ENCODE measurements at places on chromosomes 1 and 21.
A peak's percentile ranks its signal among the peaks of the same experiment; 100 is the strongest.

DNA sequence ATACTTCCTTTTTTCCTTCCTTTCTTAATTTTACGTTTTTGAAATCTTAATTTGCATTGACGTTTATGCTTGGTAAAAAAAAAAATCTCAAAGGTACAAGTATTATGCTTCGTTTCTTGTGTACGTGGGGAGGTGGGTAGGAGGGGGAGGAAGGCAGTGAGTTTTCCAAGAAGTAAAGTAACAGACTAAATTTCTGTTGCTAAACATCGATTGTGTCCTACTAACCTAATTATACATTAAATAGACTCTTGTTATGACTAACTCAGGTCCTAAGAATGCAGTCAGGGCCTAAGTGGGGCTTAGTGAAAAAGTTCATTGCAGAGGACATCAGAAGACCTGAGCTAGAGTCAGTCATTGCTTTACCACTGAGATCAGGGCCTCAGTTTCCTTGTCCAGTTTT, 17.5 kb downstream of the NEK7 start:
- DNase-seq: no peak

DNA sequence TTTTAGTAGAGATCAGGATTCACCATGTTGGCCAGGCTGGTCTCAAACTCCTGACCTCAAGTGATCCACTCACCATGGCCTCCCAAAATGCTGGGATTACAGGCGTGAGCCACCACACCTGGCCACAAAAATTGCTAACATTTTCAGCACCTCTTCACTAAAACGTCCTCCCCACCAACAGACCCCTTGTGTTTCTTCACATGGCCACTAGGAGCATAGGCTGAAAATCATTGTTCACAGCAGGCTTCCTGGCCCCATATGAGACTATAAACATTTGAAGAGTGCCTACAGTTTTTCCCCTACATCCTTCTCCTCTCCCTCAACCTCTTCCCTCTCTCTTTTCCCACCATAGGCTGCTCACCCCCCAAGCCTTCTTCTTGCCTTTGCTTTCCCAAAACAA, 28.0 kb upstream of the SFPQ start:
- DNase-seq: no peak

DNA sequence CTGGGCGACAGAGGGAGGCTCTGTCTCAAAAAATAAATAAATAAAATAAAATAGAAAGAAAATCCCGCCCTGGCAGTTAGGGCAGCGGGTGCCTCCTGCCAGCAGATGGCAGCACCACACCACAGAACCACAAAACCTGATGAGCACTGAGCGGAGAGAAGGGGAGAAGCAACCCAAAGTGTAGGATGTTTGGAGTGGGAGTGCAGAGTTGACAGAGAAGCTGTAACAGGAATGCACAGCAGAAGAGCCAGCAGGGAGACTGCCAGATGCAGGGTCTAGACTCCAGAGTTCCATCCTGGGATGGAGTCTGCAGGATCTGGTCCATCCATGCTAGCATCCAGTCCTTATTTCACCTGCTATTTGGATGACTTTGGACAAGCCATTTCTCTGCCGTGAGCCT, 29.7 kb upstream of the KIRREL1 start:
- DNase-seq: peak; percentile 86

DNA sequence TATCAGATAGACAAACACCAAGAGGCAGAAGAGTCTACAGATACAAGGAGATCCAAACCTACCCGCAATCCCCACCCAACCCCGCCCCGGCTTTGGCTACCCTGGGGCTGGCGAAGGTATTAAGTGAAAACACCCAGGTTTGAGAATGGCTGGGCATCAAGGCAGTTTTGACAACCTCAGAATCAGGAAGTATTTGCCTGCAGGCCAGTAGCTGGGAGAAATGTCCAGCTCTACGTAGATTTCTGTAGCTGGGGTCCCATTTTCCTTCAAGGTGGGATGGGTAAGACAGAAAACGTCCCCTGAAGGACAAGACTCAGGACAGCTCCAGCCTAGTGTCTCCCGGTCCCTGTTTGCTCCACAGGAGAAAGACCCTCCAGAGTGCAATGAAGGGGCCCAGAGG, 101.8 kb upstream of the ERG start:
- no peak for DNase-seq

DNA sequence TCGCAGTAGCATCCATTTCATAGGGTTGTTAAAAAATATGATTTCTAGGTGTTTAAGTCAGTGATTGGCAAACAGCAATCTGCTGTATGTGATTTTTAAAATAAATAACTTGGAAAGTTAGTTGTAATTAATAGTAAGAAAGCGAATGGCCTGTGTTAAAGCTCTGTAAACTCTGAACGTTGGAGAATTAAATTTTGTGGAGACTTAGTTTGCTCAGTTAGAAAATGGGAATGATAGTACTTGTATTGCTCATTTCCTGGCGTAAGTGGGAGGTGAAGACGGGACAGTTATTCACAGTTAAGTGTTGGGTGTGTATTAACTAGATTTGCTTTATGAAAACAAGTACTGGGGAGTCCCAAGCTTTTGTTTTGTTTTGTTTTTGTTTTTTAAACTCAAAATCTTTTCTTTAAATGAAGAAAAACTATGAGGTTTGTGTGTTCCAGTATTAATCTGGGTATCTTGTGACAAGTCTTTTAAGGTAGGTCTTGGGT, 995 bp downstream of the CACYBP start:
- no peak for DNase-seq

DNA sequence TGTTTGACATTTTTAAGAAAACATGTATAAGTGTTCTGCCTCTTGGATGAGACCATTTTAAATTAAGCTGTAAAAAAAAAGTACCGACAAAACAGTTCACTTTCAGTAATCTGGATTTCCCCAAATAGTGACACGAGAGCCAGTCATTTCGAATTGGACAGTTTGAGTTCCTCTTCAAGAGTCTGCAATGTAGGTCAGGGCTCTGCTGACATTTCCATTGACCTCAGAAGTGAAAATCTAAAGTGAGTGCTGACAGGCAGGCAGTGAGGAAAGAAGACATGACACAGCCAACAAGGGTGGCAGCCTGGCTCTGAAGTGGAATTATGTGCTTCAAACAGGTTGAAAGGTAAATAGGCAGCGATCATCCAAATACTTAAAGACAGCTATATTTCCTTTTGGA, at the start of gene IL23R:
IL23R (plus strand) TSS at position 259 of the 400 bp plus-strand sequence. CDS start 1,667 bp downstream, outside the sequence.
- no peak for DNase-seq

GRCh38 chr1:196309386-196309785, 298.9 kb downstream of the KCNT2 start:
- no peak for DNase-seq

DNA sequence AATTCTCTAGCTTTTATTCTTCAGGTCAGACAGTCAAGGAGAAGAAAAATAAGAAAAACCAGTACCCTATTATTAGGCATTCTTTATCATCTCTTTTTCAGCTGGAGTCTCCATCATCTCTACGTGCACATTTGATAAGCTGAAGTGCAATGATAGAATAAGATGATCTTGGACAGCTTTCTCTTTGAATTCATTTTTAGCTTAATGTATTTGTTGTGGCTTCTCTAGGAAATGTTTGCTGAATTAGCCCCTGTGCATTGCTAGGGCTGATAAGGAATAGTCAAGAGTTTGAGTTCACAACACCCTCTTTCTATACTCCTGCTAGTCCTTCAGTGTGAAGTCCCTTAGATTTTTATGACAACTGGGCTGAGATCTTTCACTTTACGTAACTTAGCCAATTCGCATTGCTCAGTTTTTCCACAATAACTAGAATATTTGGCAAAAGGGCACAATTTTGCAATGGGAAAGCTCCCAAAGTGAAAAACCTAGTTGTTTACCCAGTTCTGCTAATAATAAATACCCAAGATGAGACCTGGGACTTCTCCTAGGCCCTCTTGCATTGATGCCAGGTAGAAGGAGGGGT, 7.0 kb upstream of the KCNJ15 start:
- DNase-seq: no peak

- peak; percentile 42 for DNase-seq
These were observed 830 bp downstream of the INPP5B start for GRCh38 chr1:37945743-37946702.

DNA sequence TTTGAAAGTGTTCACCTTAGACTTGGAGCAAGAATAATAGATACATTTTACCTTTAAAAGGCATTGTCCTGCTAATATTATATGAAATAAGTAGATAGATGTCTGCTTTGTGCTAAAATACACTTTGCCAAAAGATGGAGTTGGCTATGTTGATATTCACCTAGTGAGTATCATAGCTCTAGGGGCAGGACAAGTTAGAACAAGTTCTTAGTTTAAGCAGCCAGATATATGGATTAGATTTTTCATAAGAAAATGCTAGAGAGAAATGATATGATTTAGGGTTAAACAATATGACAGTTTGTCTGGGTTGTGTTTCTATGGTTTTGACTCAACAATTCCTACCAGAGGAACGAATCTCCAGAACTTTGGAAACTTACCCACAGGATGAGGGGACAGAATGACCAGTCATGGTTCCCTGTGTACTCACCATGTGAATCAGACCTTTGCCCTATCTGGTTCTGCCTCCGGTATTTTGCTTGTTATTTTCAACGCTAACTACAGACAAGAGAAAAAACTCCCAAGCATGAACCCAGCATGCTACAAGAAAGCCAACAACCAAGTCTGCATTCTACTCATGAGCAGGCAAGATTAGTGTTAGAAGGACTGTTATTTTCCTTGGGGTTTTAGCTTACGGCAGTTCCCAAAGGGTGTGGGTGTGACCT, 1.7 kb downstream of the F5 start:
- no peak for DNase-seq

GRCh38 chr1:53526451-53527101, 67.4 kb downstream of the DMRTB1 start:
- peak; percentile 67 for DNase-seq

DNA sequence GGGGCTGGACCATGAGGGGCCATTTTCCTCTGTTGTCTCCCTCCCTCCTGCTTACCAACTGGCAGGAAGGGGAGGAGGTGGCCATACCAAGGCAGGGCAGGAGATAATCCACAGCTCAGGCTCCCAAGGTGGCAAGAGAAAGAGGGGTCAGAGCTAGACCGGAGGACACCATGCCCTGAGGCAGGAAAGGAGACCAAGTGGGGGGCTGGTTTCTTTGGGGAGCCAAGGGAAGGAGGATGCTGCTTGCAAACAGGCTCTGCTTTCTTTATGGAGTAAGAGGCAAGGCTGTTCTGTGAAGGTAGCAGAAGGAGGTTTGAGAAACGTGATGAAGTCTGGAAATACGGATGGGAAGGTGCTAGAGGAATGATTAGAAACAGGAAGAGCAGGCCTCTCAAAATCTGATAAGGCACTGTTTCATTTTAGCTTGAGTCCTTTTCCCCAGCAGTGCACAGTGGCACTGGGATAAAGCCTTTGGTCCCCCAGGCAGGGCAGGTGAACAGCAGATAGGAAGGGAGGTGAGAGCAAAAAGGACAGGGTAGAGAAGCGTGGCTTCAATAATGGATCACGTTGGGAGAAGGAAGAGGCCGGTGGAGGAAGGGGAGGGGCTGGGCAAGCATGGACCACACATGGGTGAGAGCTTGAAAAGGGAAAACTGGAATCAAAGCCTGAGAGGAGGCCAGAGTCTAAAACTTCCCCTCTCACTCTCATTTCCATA, 44.2 kb upstream of the GALNT2 start:
- no peak for DNase-seq

DNA sequence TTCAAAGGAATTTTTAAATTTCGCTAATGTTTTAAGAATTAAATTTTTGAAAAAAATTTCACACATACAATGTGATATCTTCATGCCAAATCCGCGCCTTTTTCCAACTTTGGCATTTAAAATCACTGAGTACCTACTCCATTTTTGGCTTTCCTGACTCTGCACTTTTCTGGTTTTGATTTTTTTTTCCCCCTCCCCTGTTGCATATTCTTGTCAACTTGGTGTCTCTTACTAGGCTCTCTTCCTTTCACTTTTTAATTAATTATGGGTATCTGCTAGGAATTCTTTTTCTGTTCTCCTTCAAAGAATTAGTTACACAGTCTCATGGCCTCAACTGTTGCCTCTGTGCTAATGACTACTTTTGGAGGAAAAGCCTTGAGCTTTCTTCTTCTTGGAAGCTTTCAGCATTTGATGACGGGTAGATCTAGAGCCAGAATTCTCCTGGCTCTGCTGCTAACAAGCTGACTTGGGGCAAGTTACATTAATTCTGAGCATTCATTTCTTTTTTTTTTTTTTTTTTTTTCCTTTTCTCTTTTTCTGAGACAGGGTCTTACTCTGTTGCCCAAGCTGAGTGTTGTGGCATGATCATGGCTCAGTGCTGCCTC, 1.8 kb downstream of the AGL start:
- no peak for DNase-seq

DNA sequence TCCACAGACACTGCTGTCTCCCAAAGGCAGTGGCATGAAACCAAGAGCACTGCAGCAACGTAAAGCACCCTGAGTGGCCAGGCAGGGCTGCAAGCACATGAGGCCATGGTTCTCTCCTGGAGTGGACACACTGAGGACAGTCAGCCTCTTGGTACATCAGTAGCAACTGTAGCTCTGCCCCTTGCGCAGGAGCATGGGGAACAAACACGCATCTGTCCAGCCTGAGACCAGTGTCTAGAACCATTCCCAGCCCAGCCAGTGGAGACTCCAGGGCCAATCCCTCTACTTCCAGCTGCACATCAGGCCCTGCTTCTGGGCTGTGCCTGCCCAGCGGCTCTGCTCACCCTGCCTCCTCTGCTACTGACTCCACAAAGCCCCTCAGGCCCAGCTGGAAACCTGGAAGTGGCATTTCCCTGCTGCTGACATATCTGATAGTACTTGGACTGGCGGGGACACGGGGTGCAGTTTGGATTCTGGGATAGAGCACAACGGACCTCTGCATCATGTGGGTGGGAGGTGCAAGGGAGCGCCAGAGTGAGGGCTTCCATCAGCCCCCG, 49.0 kb downstream of the TOR1AIP2 start:
- DNase-seq: no peak

GRCh38 chr21:30613836-30614235, at the start of gene KRTAP6-1:
TSS of gene KRTAP6-1 (minus strand) at chr21:30613930. CDS start at chr21:30613904, 26 bp downstream.
- DNase-seq: no peak

GRCh38 chr1:182299728-182300616, 91.6 kb downstream of the GLUL start:
- no peak for DNase-seq

DNA sequence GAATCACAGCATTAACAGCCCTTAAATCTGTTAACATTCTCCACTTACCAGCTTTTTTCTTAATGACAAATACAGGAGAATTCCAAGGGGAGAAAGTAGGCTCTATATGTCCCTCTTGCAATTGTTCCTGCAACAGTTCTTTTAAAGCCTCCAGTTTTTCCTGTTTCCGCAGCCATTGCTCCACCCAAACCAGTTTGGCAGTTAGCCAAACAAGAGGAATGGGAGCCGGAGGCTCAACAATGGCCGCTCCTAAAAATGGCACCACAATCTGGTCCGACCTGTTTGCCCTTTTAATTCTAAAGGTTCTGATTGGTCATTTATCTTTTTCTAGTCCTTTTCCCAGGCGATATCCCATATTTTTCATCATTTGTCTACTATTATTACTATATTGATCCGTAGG, 14.0 kb upstream of the L1TD1 start:
- no peak for DNase-seq

- no peak for DNase-seq
These were observed 143.5 kb downstream of the ASTN1 start for GRCh38 chr1:177020851-177021589.

- DNase-seq: no peak
These were observed 37.8 kb downstream of the SMAP2 start for GRCh38 chr1:40411294-40411693.
